ENCODE measurements at places on chromosomes 4 and X.
A peak's percentile ranks its signal among the peaks of the same experiment; 100 is the strongest.

DNA sequence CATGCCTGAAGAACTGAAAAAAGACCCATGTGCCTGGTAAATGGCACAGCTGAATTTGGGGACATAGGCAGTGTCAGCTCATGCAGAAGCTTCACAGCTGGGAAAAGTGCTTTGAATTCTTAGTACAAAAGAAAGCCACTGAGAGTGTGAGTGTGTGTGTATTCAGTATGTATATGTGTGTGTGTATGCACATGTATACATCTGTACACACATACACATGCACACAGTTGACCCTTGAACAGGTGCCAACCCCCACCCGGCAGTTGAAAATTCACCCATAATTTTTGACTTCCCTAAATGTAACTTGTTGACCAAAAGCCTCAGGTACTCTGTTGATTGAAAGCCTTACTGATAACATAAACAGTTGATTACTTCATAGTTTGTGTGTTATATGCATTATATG is 49.5 kb upstream of the ENPP6 start:
- DNase-seq: no peak

- DNase-seq: no peak
These were observed at the start of gene TMEM255A for GRCh38 chrX:120310861-120311726. TMEM255A (minus strand) TSS chrX:120311461; CDS start chrX:120311309, 152 bp downstream.

DNA sequence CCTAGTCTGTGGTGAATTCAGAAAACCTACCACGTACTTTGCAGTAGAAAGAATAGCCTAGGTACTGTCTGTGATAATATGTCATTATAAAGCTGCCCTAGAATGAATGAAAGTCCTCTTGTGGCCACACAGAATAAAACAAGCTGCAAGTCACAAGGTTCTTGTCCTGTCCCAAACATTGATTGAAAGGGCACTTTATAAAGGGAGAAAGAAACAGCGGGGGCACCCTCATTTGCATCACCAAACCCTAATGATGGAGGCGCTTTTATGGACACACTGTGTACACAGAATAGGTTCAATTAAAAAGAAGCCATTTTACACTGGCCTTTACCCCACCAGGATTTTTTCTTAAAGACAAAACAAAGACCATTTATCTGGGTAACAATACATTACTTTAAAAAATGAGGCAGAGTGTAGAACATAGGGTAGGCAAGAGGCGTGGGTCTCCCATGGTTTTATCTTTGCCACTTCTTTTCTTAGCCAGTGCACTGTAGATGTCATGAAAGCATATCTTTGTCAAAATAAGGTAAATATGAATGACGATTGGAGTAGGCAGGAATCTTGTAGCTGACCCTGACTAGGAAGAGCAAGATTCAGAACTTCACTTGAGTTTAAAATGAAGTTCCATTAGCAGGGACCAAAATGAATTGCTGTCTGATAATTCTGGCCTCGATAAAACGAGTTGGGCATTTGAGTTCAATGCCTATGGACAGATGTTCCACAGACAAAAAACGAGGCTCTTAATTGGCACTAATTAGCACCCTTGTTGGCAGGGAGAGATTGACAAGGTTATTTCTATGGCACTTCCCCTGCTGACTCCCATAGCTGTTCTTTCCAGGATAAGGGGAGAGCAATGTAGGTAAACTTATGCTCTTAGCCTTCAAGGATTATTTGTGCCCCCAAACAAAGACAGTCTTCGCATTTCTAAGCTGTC is 365.1 kb downstream of the AFF2 start:
- no peak for DNase-seq

DNA sequence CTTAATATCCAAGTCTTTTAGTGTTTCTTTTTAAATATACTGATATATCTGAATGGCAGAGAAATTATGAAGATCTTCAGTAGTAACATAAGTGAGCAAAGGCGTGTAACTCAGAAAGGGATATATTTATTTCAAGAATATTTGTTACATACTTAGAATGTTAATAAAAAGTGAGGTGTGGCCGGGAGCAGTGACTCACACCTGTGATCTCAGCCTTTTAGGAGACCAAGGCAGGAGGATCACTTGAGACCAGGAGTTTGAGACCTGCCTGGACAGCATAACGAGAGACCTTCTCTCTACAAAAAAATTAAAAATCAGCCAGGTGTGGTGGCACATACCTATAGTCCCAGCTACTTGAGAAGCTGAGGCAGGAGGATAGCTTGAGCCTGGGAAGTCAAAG is 651.0 kb downstream of the ADGRL3 start:
- no peak for DNase-seq

DNA sequence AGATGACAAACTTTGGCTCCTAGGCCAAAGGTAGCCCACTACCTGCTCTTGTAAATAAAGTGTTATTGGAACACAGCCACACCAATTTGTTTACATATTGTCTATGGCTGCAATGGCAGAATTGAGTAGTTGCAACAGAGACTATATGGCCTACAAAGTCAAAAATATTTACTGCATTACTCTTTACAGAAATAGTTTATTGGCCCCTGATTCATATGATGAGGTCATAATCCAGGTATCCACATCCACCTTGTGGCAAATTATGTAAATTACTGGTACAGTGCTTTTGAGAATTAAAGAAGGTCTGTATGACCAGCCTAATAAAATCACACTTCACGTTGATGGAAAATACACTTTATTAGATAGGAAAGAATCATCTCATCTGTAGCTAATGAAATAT is 337.0 kb upstream of the DDX53 start:
- DNase-seq: no peak

GRCh38 chr4:992297-993110 is 700 bp downstream of the SLC26A1 start:
- no peak for DNase-seq

DNA sequence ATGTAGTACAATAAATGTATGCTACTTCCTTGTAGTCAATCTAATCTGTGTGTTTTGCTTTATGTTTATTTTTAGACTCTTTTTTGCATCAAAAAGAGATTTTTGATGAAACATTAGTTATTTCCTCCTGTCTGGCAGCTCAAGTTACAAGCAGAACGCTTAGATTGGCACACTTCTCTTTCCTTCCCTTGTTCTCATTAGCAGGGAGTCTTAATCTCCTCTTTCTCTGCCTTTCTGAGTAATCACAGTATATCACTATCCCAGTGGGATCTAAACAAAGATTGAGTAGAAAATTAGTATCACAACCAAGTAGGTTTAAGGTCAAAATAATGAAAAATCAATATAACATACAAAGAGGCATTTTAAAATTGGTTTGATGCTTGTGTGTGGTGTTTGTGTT is 1192.6 kb downstream of the C4orf33 start:
- DNase-seq: peak; percentile 1

DNA sequence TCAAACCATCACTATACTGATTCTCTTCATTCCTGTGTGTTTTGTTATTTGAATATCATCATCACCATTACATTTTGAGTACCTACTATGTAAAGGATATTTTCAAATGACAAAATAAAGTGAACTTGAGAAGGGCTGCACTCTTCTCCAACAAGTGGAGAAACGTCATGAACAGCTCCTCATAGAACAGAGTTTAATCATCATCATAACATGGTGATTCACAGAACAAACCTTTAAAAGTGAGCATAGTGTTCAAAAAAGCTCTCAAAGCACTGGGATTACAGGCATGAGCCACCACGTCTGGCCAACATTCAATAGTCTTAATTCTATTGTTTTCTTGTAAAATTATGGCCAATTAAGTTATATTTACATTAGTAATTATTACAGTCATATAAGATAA is 993.9 kb downstream of the PDHA2 start:
- DNase-seq: no peak

GRCh38 chr4:685679-686412 is 3.1 kb downstream of the SLC49A3 start:
- no peak for DNase-seq

DNA sequence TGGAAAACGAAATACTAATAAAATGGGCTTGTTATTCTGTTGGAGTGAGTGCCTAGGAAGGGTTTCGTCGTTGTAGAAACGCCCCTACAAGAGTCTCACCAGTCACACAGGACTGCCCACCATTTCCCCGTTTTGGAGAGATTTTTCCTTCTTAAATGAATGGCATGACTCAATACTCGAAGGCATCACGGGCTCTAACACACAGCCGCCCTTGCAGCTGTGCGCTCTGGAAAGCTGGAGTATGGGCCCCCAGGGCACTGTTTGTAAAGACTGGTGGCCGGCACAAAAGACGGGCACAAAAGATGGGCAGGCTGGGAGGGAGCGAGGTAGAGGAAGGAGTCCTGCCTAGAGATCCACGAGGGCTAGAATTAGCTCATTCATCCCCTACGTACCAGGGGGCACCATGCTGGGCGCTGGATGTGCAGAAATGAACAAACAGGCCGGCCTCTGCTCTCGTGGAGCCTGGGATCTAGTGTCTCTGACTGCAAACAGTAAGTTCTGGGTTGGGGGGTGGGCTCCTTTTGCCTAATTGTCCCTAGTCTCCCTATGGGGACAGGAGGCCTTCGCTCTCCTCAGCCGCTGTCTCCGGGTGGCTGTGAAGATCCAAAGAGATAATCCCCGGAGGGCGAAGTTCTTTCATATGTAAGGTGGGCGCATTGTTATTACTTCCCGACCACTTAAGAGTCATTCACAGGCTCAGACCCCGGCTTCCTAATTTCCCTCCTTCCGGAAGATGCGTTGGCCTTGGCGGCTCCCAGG is 1.0 kb upstream of the SFRP2 start:
- peak; percentile 76 for DNase-seq

DNA sequence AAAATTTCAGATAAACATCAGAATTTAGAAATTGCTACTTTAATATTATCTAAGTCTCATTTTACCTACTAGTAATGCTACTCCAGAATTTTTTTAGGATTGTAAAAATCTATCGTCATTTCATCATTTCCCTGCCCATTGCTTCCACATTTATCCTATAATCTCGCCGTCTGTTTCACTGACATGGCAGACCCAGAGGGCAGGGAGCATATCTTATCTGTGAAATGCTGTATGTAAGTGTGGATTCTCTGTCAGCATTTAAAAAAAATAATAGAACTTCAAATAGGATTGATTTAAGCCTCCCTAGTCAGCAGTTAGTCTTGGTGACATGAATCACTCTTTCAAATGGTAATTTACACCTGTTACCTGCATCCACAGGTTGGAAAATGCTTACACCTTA is 314.4 kb downstream of the PCDH7 start:
- DNase-seq: no peak

DNA sequence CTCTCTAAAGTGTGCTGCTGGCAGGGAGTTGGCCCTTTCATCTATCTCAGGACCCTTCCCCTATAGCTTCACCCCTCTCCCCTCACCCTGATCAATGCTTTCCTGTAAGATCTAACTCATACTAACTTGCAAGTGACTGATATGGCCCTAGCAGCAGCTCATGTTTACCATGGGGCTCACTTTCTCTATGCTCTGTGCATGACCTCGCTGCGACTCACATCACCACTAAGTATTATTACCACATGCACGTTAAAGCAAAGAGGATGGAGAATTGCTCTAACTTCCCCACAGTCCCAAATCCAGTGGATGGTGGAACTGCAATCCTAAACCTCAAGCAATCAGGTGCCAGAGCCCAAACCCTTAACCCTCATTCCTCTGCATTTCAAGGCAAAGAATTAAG is 626.6 kb downstream of the MID1IP1 start:
- peak; percentile 79 for DNase-seq

DNA sequence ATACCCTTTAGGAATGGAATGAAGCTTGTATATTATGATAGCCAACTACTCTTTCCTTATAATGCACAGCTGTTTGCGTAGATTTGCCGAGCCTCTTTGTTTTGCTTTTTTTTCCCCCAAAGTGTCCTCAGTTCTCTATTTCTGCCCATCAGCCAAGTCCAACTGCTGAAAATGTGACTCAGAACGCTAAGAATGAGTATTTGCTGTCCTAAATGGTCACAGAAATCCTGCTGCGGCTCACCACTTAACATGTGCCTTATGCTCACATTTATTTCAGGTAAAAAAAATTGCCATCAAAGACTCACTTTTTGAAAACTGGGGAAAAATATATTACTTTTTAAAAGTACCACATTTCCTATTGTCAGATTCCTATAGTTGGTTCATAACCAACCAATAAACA is 36.9 kb downstream of the GABRA4 start:
- DNase-seq: no peak

DNA sequence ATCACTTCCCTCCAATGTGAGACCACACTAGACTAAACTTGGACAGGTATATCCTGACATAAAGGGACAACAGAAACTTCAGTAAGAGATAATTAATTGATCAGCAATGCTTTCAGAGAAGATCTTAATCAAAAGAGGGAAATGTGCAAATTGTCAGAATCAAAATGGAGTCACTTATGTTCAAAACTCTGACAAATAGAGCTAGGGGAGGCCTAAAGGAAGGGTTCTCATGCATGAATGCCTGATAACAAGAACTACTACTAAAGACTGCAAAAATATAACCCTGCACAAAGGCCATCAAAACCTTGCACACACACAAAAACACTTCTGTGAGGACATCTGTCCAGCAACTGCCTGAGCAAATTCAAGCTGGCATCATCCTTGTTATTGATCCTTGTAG is 637.5 kb upstream of the INTU start:
- DNase-seq: no peak

DNA sequence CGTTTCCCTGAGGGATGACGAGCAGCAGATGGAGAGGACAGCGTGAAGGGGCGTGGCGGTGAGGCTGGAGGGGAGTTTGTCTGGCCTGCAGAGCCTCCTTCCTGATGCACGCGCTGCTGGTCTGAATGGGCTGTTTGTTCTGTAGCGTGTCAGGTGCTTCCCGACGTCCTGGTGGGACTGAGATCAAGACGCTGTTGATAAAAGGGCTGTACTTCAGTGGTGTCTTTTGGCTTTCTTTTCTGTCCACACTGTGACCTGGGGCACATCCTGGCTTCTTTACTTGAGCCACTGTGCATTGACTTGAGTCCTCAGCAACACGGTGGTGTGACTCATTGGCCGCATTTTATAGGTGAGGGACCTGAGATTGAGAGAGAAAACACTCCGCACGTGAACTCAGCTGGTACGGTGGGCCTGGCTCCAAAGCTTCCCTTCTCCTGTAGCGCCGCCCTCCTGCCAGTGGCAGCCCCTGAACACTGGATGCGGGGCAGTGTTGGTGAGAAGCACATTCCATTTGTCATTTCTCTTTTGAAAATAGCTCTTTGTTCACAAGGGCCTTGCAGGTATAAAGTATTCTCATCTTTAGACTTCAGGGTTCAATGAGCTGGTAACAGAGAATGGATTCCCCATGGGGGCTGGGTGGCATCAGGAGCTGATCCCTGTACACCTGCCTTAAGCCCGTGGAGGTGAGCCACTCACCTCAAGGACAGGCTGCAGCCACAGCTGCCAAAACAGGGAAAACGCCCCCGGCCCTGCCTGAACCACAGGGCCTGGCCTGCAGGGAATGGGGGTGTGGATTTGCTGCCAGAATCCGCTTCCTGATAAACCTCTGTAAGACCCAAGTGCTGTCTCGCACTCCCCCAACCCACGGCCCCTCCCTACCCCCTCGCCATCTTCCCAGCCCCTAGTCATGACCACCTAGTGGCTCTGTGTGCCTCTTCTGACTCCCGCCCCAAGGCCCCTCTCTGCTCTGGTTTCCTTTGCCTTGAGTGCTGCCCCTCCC is 29.2 kb downstream of the NSG1 start:
- no peak for DNase-seq

GRCh38 chrX:574830-575229 is 55.8 kb upstream of the SHOX start:
- DNase-seq: no peak

Data from fibroblast of mammary gland (primary cell).